Tongue (tissue), 3 donors: ENCODE measurements at places on chromosomes 2 and 18. TPM values are rescaled to one million over a fixed set of nuclear protein-coding genes. Genes with fewer than 3 reads are reported as not detected.

GRCh38 chr2:96927405-96928171 is 57.7 kb upstream of the SEMA4C start:
- DNase-seq: peak; percentile 89

LMAN1 gene
- 132 TPM for total RNA-seq

- DNase-seq: peak; percentile 32
These were observed 455.2 kb downstream of the THSD7B start for GRCh38 chr2:137220438-137220993.

- DNase-seq: no peak
These were observed 2.6 kb upstream of the MRPL19 start for GRCh38 chr2:75643980-75644379.

GLI2 gene
- 6.9 TPM for total RNA-seq

WDR7 gene
- 34.7 TPM for total RNA-seq

VIT gene
- total RNA-seq: 23.1 TPM

GRCh38 chr2:44928483-44929158 is 12.9 kb upstream of the SIX3 start:
- DNase-seq: no peak

DNA sequence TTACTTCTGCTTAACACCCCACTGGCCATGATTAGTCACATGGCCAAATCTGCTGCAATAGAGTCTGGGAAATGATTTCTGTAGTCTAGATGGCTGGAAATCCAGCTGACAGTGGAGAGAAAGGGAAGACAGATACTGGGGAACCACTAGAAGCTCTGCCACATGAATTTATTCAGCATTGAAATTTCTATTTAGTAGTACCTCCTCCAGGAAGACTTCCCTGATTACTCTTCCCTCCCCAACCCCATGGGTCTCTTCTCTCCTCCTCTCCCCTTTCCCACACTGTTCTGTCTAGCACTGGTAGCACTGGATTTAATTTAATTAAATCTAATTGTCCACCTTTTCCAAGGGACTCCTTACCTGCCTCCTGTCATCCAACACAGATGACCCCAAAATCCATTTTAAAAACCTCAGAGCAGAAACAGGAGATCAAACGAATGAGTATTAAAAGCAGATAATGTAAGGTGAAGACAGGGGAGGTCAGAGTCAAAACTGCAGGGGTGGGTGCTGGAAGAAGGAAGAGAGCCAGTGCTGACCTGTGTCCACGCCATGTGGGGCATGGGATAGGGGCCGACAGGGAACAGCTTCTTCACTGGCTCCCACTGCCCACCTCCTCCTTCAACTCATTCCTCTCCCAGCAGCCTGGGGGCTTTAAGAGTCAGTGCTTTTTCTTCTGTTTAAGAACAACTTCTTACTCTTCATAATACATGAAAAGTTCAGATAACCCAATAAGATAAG is 169.2 kb upstream of the HS6ST1 start:
- no peak for DNase-seq

- DNase-seq: no peak
These were observed 20.1 kb downstream of the ARL4C start for GRCh38 chr2:234476766-234477165.

GRCh38 chr2:1688161-1688560 is 56.2 kb downstream of the PXDN start:
- peak; percentile 40 for DNase-seq

DNA sequence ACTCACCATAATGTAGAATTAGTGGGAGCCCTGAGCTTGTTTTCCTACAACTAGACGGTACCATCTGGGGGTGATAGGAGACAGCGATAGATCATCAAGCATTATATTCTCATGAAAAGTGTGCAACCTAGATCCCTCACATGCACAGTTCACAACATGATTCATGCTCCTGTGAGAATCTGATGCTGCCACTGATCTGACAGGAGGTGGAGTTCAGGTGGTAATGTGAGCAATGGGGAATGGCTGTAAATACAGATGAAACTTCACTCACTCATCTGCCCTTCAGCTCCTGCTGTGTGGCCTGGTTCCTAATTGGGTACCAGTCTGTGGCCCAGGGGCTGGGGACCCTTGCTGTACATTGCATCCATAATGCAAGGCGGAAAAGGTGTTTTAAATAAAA is 60.7 kb downstream of the USP34 start:
- no peak for DNase-seq

GRCh38 chr2:220815698-220816097 is 756.4 kb downstream of the EPHA4 start:
- DNase-seq: no peak

LYPD6 gene
- 4.2 TPM for total RNA-seq

GRCh38 chr18:12990123-12990475 is 1.1 kb upstream of the CEP192 start:
- DNase-seq: no peak

PROC gene
- not detected for total RNA-seq
